ENCODE measurements at places on chromosomes 4 and X.

- no peak for DNase-seq
Observed at GRCh38 chr4:130056286-130056685, 960.3 kb downstream of the C4orf33 start.

- no peak for DNase-seq
Observed at GRCh38 chrX:40243755-40244515, 146.2 kb upstream of the BCOR start.

DNA sequence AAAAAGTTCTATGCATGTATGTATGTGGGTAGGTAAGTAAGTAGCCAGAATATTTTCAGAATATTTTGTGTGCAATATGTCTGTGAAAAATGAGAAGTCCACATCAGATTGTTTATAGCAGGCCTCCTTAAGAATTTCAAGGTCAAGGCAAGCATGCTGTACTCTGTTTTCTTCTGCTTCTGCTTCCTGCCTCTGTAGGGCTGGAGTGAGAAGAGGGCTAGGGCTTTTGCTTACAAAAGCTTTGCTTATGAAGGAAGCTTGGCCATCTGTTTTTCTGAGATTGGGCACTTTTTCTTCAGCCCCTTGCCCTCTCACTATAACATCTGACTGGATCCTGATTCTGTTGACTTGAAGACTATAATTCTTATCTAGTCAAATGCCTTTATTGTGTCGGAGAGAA, 150.4 kb downstream of the EMCN start:
- DNase-seq, result no peak

DNA sequence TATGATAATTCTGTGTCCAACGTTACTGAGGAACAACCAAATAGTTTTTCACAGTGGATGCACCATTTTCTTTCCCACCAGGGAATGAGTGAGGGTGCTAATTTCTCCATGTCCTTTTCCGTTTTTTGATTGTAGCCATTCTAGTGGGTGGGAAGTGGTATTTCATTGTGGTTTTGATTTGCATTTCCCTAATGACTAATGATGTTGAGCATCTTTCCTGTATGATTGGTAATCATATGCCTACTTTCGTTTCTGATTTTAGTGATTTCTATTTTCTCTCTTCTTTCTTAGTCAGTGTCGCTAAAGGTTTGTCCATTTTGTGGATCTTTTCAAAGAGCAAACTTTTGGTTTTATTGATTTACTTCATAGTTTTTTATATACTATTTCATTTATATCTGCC, 32.1 kb upstream of the TEX13D start:
- DNase-seq, result no peak
